NCI-H1694 treated with DMSO at 0.1 percent for 48 hours (cell line): ENCODE measurements at places on chromosomes 6 and 20.
A peak's percentile ranks its signal among the peaks of the same experiment; 100 is the strongest.

DNA sequence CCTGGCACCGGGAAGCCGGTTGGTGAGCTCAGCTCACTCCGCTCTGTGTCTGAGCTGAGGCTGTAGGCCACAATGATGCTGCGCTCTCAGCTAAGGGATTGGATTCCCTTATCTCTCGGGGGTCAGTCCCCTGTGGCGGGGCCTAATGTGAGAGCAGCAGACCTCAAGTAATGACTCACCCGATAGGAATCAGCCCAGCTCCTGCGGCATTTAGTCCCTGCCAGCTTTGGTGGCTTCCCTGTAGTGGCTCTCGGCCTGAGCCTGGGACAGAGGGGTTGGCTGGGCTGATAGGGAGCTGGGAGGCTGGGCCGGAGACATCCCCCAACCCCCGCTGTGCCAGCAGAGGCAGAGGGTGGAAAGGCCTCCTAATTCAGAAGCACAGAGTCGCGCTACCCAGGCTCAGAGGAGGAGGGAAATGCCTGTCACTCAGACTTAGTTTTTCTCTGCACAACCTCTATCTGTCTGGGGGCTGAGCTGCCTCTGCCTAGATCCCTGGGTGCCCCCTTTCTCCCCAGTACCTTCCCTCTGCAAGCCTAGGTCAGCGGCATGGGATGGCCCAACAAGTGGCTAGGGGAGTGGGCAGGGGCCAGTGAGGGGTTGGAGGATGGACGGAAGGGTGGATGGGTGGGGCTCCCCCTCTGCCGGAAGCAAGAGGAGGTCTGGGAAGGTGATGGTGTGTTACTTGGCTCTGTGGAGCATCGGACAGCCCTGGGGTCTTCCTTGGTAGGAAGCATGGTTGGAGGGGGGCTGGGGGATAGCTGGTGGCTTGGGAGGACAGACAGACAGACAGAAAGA, 92.2 kb downstream of the CDH22 start:
- no peak for DNase-seq

- no peak for DNase-seq
These were observed 165.1 kb downstream of the GJA1 start for GRCh38 chr6:121600389-121601168.

GRCh38 chr20:8250539-8251200, 118.6 kb downstream of the PLCB1 start:
- no peak for DNase-seq

- DNase-seq: no peak
These were observed 12.7 kb upstream of the ZBTB46 start for GRCh38 chr20:63843778-63844177.

- DNase-seq: no peak
These were observed 58.8 kb upstream of the MOCS1 start for GRCh38 chr6:39992861-39993622.

- DNase-seq: peak; percentile 30
These were observed 709 bp upstream of the ZNF76 start for GRCh38 chr6:35258858-35259193.

- DNase-seq: no peak
These were observed 46.4 kb downstream of the UTRN start for GRCh38 chr6:144331491-144331969.

- DNase-seq: no peak
These were observed 126.2 kb downstream of the FOXO3 start for GRCh38 chr6:108686896-108687295.

- no peak for DNase-seq
These were observed at the start of gene DEFB123 for GRCh38 chr20:31440012-31440659. DEFB123 (plus strand) TSS chr20:31440632; CDS start chr20:31440699, 67 bp downstream.

- DNase-seq: no peak
These were observed 11.3 kb upstream of the DSN1 start for GRCh38 chr20:36784900-36785299.
